ENCODE measurements at places on chromosomes 7 and 10.
A peak's percentile ranks its signal among the peaks of the same experiment; 100 is the strongest.

GRCh38 chr10:46251857-46252847 lies 34.6 kb upstream of the ANTXRL start:
- no peak overlapping the region for H3K27ac ChIP-seq
- H3K4me3 ChIP-seq: no peak overlapping the region
- peaks cover 2% of the 10 kb centered on the region for H3K27me3 ChIP-seq
- peaks cover 4% of the 10 kb centered on the region for H3K36me3 ChIP-seq

- peaks cover 24% of the 10 kb centered on the region for H3K36me3 ChIP-seq
- no peaks in the 10 kb centered on the region for H3K27me3 ChIP-seq
- peak overlapping the region; percentile 95 for H3K4me3 ChIP-seq
- peak overlapping the region; percentile 98 for H3K27ac ChIP-seq
- peaks cover 31% of the 10 kb centered on the region for H3K4me1 ChIP-seq
These were observed 7.0 kb upstream of the MYO1G start for GRCh38 chr7:44985900-44986217.

DNA sequence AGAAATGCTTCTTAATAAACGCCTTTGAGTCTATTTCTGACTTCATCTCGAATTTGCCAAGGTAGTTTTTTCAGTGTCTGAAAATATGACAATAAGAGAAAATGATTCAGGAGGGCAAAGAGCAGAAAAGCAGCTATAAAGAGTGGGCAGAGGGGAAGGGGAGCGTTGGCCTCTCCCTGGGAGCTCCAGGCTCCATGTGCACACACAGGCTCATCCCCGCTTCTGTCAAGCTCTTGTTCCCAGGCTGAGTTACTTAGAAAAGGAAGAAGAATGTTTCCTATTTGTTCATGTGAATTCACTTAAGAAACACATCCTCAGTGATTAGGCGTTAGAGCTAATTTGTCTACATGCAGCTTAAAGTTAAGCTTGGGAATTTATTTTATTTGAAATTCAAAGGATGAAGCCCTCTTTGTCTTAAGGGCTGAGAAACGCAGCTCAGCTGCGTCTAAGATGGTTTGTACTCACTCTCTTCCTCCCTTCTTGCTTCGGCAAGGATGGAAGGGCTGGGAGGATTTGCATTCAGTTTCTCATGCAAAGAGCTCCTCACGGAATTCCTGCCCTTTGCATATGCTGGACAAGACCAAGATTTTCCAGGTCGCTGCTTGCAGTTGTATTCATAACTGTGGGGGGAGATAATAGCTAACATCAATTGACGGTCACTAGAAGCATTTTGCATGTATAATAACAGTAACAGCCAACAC lies 29.0 kb upstream of the ATXN7L1 start:
- H3K4me1 ChIP-seq: no peaks in the 10 kb centered on the region
- H3K27ac ChIP-seq: no peak overlapping the region
- H3K27me3 ChIP-seq: no peaks in the 10 kb centered on the region
- no peak for DNase-seq
- no peaks in the 10 kb centered on the region for H3K36me3 ChIP-seq

- H3K4me1 ChIP-seq: peaks cover 18% of the 10 kb centered on the region
- peaks cover 7% of the 10 kb centered on the region for H3K36me3 ChIP-seq
- H3K27ac ChIP-seq: peak overlapping the region; percentile 95
- peak overlapping the region; percentile 81 for H3K4me3 ChIP-seq
- H3K27me3 ChIP-seq: no peaks in the 10 kb centered on the region
These were observed 9.2 kb upstream of the PWWP2B start for GRCh38 chr10:132387764-132388210.

- no peak overlapping the region for H3K27ac ChIP-seq
- no peak for DNase-seq
- H3K4me3 ChIP-seq: no peak overlapping the region
- H3K4me1 ChIP-seq: no peaks in the 10 kb centered on the region
These were observed 29.4 kb upstream of the RET start for GRCh38 chr10:43047288-43047970.

GRCh38 chr7:27251136-27251651 lies 8.6 kb downstream of the EVX1 start:
- no peak for DNase-seq
- no peak overlapping the region for H3K27ac ChIP-seq
- H3K27me3 ChIP-seq: peaks cover 43% of the 10 kb centered on the region
- no peaks in the 10 kb centered on the region for H3K36me3 ChIP-seq

- peaks cover 4% of the 10 kb centered on the region for H3K27me3 ChIP-seq
- H3K4me1 ChIP-seq: no peaks in the 10 kb centered on the region
- no peak overlapping the region for H3K27ac ChIP-seq
- no peaks in the 10 kb centered on the region for H3K36me3 ChIP-seq
These were observed 49.5 kb upstream of the CALD1 start for GRCh38 chr7:134729895-134730294.

DNA sequence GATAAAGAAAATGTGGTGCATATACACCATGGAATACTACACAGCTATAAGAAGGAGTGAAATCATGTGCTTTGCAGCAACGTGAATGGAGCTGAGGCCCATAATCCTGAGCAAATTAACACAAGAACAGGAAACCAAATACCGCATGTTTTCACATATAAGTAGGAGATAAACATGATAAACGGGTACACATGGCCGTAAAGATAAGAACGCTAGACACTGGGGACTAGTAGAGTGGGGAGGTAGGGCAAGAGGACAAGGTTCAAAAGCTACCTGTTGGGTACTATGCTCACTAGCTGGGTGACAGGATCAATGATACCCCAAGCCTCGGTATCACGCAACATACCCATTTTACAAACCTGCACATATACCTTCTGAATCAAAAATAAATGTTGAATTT lies 113.7 kb downstream of the CSTF2T start:
- no peak overlapping the region for H3K4me3 ChIP-seq
- no peaks in the 10 kb centered on the region for H3K36me3 ChIP-seq
- DNase-seq: no peak
- no peak overlapping the region for H3K27ac ChIP-seq

- no peak overlapping the region for H3K4me3 ChIP-seq
- DNase-seq: no peak
- no peak overlapping the region for H3K27ac ChIP-seq
- H3K36me3 ChIP-seq: no peaks in the 10 kb centered on the region
These were observed 81.3 kb downstream of the GRID1 start for GRCh38 chr10:86285136-86285790.

- H3K4me3 ChIP-seq: peak overlapping the region; percentile 42
- peaks cover 15% of the 10 kb centered on the region for H3K4me1 ChIP-seq
- no peaks in the 10 kb centered on the region for H3K27me3 ChIP-seq
- DNase-seq: peak; percentile 18
- H3K27ac ChIP-seq: peak overlapping the region; percentile 56
These were observed 83.0 kb upstream of the ADRB1 start for GRCh38 chr10:113960617-113961181.

- H3K27ac ChIP-seq: no peak overlapping the region
- DNase-seq: no peak
- H3K27me3 ChIP-seq: peaks cover 15% of the 10 kb centered on the region
- H3K36me3 ChIP-seq: no peaks in the 10 kb centered on the region
- H3K4me1 ChIP-seq: no peaks in the 10 kb centered on the region
- H3K4me3 ChIP-seq: no peak overlapping the region
These were observed 6.6 kb downstream of the CPA2 start for GRCh38 chr7:130273081-130273932.

GRCh38 chr7:35021445-35021844 lies 15.8 kb downstream of the DPY19L1 start:
- H3K4me3 ChIP-seq: no peak overlapping the region
- no peak overlapping the region for H3K27ac ChIP-seq
- H3K4me1 ChIP-seq: peaks cover 3% of the 10 kb centered on the region
- peaks cover 3% of the 10 kb centered on the region for H3K36me3 ChIP-seq
- no peak for DNase-seq
- H3K27me3 ChIP-seq: no peaks in the 10 kb centered on the region
